ENCODE measurements at places on chromosomes 16 and 17.

GRCh38 chr17:66200685-66201092 lies 8.8 kb upstream of the CEP112 start:
- DNase-seq = peak; percentile 47

DNA sequence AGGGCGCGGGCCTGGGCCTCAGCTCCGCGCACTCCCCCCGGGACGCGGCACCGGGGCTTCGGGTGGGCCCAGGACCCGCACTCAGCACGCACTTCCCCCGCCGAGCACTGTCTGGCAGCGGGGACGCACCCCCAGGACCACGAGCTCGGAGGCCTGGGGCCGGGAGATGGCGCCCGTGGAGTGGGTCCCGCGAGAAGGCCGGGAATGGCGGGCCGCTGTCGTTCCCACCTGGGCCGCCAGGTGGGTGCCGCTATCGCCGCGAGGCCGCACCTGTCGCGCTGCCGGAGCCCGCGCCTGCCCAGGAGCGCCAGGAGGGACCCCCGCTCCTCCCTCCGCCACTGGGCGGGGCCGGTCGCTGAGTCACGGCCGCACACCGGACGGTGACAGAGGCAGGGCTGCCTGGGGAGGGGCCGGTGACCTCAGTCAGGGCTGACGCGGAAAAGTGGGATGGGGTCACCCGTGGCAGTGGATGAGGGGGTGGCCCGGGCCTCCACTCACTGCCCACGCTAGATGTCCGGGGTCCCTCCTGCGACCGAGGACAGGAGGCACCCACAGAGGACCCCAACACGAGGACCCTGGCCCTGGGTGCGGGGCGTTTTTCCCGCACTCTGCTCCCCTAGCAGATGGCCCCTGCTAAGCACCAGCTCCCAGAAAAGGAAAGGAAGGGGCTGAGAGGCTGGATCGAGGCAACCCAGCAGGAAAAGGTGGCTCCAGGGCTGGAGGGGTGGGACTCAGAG lies 6.9 kb upstream of the ACTG1 start:
- DNase-seq = no peak

GRCh38 chr16:66426112-66427035 lies 721 bp upstream of the BEAN1 start:
- DNase-seq = no peak

DNA sequence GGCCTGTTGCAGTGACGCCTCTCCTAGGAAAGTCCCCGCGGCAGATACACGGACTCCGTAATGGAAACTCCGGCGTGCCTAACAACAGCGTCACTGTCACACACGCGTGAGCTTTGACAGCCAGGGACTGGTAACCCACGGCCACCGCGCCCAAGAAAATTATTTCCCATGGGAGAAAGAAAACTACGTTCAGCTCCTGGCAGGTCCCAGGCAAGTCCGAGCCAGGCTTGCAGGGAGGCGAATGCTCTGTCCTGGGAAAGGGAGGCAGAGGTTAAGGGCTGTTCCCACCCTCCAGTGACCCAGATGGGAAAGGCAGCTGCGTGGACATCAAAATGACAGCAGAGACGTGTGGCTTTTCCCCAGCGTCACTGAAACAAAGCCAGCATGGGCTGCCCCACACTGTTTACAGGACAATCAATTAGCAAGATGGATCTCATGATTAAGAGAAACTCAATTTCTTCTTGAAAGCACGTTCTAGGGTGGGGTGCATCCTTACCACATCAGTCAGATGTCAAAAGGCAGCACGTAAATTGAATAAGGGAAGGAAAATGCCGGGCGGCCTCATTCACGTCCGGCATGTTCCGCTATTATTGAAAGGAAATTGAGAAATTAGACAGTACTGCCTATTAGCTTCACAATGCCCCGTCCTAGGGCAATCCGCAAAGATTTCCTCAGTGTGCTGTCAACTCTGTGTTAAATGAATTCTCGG lies 82.5 kb downstream of the NXN start:
- no peak for DNase-seq

All from hepatic stellate cell (primary cell).